Small intestine (tissue), 16 donors: ENCODE measurements at places on chromosomes 3 and 15. TPM values are rescaled to one million over a fixed set of nuclear protein-coding genes. Genes with fewer than 3 reads are reported as not detected.

NR2E3 gene
- 0.25 TPM for polyA plus RNA-seq

GRCh38 chr15:94265982-94266381 is 34.6 kb downstream of the MCTP2 start:
- DNase-seq = no peak

GRCh38 chr3:190302212-190302867 is 19.9 kb downstream of the CLDN1 start:
- DNase-seq = no peak

- no peak for DNase-seq
Measured at GRCh38 chr3:150291515-150291914, 116.6 kb upstream of the TSC22D2 start.

GRCh38 chr3:161171113-161171512 is 50.0 kb upstream of the NMD3 start:
- no peak for DNase-seq

DNA sequence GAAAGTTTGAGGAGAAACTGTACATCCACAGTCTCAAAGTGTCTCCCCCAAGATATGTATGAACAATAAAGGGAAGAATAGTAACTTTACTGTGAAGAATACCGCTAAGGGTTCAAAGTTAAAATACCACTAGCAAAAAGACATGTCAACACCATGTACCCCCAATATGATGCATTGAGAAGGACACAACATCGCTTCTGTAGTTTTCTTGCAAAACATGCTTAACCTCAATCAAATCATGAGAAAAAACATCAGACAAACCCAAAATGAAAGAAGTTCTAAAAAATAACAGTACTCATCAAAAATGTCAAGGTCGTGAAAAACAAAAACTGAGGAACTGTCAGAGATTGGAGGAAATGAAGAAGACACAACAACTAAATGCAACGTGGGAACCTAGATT is 3.6 kb downstream of the HERC1 start:
- DNase-seq = no peak
